ENCODE measurements at places on chromosomes 4 and X.
A peak's percentile ranks its signal among the peaks of the same experiment; 100 is the strongest.

GRCh38 chr4:150381609-150382008 is 200.3 kb upstream of the MAB21L2 start:
- DNase-seq: no peak

GRCh38 chr4:151841107-151841506 is 80.3 kb upstream of the GATB start:
- DNase-seq: no peak

- no peak for DNase-seq
Measured at GRCh38 chr4:94368459-94368858, 25.8 kb upstream of the HPGDS start.

DNA sequence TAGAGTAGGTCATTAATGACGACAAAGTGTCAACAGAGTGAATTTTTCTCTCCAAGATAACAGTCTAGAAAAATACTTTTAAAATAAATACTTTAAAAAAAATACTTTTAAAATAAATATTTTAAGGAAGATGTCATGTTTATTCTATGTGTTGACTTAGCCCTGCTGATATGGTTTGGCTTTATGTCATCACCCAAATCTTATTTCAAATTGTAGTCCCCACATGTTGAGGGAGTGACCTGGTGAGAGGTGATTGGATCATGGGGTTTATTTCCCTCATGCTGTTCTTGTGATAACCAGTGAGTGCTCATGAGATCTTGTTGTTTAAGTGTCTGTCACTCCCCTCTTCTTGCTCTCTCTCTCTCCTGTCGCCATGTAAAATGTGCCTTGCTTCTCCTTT is 754.9 kb upstream of the SLIT2 start:
- no peak for DNase-seq

GRCh38 chr4:102105983-102106382 is 239.3 kb downstream of the SLC39A8 start:
- DNase-seq: no peak

GRCh38 chr4:86972997-86973396 is 38.2 kb downstream of the AFF1 start:
- peak; percentile 43 for DNase-seq

- no peak for DNase-seq
Measured at GRCh38 chr4:151983854-151984253, 223.0 kb upstream of the GATB start.

DNA sequence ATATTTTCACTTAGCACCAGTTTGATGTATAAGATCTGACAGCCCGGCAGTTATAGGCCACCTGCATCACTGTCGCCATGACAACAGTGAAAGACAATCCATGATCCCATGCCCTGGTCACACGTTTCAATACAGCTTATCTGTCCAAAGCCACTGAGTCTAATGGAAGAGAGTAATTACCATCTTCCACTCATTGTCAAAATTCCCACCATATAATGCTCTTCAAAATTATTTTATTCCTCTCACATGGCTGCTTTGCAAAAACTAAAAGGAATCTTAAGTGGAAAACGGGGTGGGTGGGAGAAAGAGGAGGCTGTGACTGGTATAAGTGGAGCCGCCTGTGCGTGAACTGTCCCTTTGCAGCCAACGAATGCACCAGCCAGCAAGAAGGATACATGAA is 44.2 kb downstream of the MAML3 start:
- no peak for DNase-seq

GRCh38 chr4:98673288-98673644 is 14.9 kb upstream of the TSPAN5 start:
- no peak for DNase-seq

DNA sequence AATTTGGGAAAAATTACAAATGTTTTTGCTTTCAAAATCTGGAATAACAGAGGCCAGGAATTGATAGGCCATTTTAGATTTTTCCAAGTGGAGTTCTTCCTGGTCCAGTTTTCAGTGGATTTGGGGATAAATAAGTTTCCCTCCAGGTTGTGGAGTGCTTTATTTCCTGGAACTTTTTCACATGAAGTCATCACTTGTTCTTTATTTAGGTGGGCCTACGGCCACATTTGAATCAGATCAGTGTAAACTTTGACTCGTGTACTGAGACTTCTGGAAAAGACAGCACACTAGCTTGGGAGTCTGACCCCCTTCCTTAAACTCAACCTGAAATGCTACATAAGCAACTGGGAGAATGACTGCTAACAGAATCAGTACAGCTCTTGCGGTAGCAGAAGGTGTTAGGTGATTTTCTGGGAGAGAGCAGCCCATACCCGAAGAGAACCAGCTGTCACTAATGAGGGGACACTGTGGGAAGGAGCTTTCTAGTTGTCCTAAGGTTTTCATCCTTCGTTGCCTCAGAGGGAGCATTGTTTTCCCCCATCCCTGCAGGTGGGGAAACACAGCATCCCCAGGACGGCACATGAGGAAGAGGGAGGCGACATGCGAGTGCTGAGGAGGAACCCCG is 235.2 kb upstream of the FAT1 start:
- DNase-seq: no peak

GRCh38 chrX:99572711-99573110 is 837.4 kb downstream of the PCDH19 start:
- DNase-seq: no peak

All from common myeloid progenitor, CD34-positive (primary cell).